Activated T-cell treated with anti-CD3 and anti-CD28 coated beads for 4 hours (primary cell): ENCODE measurements at places on chromosomes 13 and 19.

DNA sequence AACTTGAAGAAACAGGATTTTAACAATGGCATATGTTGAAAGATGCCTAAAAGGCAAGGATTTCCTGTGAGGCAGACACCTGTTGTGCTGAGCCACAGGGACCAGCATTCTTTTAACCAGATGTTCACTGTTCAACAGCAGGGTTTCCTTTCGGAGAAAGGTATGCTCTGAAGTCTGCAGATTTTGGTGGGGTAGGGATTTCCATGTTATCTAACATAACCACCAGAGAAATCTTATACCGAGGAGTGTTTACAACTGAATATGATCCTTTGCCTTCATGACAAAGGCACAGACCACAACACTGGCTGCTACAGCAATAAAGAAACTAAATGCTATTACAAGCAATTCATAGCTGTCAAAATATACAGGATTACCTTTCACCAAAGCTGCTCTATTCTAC, 48.1 kb downstream of the MPHOSPH8 start:
- DNase-seq = no peak

DNA sequence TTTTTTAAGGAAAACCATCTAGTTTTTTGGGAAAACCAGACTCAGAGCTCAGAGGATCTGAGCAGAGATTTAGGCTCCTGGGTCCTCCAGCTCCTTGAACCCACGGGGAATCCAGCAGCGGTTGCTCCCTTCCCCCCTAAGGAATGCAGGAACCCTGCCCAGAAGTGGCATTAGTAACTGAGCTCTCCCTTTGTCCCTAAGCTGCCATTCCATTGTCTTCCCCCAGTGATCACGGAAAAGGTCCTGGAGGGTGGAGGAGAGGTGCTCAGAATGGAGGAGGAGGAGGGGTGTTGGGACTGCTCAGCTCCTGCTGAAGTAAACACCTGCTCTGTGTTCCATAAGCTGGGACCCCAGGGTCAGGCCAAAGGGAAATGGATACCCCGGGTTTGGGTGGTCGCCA, 16.8 kb upstream of the OR1M1 start:
- no peak for DNase-seq

DNA sequence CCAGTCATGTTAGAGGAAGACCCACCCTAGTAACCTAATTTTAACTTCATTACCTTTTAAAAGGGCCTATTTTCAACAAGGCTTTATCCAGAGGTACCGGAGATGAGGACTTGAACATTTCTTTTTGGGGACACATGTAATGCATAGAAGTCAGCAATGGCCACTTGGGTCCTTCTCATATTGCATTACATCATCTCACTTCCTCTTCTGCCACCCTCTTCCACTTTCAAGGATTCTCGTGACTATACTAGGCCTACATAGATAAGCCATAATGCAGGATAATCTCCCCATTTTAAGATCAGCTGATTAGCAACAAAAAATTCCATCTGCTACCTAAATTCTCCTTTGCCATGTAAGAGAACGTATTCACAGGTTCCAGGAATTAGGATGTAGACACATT, 557.2 kb downstream of the KCTD12 start:
- DNase-seq = no peak

DNA sequence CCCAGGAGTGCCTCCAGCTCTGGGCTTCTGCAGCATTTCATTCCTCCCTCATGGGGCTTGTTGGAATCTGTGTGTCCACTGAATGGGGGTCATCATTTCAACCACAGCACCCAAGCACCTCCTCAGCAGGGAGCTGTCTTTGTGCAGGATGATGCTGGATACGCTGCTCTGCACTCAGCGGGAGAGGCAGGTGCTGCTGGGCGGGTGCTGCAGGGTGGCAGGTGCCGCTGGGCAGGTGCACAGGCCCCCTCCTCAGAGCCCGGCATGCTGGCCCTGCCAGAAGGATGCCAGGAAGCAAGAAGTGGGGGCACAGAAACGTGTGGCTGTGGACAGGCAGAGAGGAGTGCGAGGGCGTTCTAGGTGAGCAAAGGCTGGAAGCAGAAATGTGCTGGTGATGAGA, 121.8 kb upstream of the VSTM2B start:
- DNase-seq = no peak
